ENCODE measurements at places on chromosomes 6 and 20. TPM values are rescaled to one million over a fixed set of nuclear protein-coding genes. Genes with fewer than 3 reads are reported as not detected.

FKBP1A gene
- 419 TPM for total RNA-seq

SGK2 gene
- total RNA-seq = not detected

DACT2 gene
- not detected for total RNA-seq

DNAH8 gene
- total RNA-seq = not detected

GRCh38 chr20:58817748-58818147 is 33.0 kb downstream of the GNAS-AS1 start:
- no peak for DNase-seq

GRCh38 chr6:49632727-49633126 is 3.9 kb downstream of the RHAG start:
- DNase-seq = no peak

- DNase-seq = no peak
Measured at GRCh38 chr6:5894357-5894756, 112.4 kb downstream of the NRN1 start.

DNA sequence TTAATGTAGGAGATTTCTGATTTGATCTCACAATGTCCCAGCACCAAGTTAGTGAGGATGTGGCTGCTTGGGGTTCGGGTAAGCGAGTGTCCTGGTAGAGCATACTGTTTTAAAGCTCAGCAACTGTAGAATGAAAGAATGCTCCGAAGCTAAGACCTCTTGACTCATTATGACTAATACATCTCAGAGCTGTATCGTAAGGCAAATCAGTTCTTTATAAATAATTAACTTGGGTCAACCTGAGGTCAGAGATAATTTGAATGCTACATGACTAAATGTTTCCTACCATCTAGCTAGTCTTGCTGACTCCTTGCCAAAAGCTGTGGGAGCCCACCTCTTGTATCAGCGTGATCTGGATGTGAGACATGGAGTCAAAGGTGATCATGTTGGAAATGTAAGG is 128.8 kb upstream of the PDE7B start:
- DNase-seq = peak; percentile 89

GRCh38 chr6:22613695-22614094 is 44.3 kb downstream of the HDGFL1 start:
- peak; percentile 55 for DNase-seq

- DNase-seq = no peak
Measured at GRCh38 chr6:165566088-165566828, 96.8 kb downstream of the PDE10A start.

GRCh38 chr6:135298455-135298854 is 117.3 kb downstream of the MYB start:
- no peak for DNase-seq

- DNase-seq = peak; percentile 47
Measured at GRCh38 chr6:87944541-87944954, 103.1 kb upstream of the SPACA1 start.

- DNase-seq = peak; percentile 95
Measured at GRCh38 chr20:2237059-2237458, 58.7 kb upstream of the TGM3 start.

DNA sequence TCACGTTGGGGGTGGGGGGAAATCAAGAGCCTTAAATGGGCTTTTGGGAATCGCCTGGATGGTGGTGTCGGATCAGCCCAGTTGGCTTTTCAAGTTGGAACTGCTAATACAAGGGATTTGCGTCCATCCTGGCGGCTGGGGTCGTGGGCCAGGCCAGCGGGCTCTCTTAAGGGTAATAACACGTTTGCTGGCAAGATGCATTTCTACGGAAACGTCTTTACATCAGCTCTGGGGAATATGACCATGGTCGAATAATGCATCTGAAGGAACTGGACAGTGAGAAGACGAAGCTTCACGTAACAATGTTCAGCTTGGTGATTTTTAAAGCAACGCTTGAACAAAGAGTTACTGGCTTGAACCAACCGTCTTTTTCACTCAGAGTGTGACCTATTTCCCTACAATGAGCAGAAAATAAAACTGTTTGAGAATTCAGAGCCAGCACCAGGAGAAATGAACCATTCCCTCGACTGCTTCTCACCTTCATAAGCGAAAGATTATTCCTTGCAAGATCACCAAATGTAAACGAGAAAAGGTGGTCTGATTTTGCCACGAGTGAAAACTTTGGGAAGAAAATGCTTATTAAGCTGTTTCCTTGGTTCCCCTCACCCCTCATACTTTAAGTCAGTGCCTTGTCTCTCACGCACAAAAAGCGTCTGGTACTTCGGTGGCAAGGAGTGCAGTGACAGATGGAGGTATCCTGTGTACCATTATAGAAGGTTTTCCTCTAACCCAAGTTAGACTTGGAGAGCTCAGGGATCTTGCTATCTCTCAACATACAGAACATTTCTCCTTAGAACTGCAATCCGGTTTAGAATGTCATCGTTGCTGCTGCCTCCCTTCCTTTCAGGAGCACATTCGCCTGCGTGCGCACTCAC is 1.4 kb upstream of the MARCKS start:
- no peak for DNase-seq

- peak; percentile 18 for DNase-seq
Measured at GRCh38 chr20:13771853-13772453, 12.8 kb downstream of the ESF1 start.

GRCh38 chr6:151012321-151013294 is 147.1 kb downstream of the MTHFD1L start:
- DNase-seq = no peak

DNA sequence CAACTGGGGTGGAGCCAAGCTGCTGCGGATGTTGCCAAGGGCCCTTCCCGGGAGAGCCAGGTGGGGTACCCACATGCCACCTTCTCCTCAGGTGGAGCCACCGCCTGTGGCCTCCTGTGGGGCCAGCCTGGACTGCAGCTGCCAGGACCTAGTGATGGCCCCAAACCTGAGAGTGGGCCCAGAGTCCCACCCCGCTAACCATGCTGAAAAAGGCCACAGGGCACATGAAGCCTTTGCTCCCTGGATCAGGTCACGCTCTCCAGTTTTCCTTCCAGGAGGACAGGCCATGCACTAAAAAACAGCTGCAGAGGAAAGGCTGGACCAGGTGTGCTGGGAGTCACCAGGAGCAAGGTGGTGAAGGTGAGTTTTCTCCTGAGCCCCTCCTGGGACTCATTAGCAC is 73.9 kb upstream of the SLC22A16 start:
- DNase-seq = no peak

DNA sequence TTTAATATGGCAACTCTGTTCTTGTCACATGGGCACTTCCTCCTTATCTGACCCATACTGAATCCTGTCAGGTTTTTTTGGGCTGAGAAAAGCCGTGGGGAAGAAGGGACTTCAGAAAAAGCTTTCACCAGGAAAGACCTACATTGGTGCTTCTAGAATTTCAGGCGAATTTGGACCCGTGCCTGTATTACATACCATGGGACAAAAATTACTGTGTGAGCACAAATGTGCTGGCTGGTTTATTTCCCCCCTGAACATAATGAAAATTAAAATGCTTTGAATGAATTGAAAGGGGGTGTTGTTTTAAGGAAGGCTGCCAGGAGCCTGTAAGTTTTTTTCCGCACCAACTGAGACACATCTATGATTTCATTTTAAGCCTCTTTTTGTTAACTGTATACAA is 29.6 kb downstream of the CAP2 start:
- no peak for DNase-seq

DNA sequence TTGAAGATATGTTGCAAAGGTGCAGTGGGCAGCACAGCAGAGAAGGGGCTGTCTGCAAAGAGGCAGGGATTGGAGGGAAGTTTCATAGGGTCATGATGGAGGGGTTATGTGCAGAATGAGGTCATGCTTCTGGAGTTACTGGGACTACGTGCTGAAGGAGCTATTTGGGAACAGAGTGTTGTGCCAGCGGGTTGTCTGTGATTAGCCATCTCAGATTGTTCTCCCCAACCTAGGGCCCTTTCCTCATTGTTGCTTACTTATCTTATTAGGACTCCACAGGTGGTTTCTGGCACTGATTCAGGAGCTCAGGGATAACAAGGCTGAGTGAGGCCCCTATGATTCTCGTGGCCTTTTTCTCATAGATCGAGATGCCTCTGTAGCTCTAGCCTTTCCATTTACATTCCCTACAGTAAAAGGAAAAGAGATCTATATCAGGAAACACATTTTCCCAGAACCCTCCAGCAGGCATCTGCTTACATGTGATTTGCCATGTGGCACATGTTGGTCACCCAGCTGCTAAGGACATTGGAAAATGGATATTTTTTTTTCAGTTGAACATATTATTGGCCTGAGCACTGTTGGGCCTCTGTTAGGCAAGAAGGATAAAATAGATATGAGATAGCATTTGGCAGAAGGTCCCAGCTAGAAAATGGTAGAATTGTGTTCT is 429.6 kb upstream of the PLCB4 start:
- DNase-seq = no peak

- DNase-seq = peak; percentile 28
Measured at GRCh38 chr6:136371959-136372358, 82.3 kb upstream of the BCLAF1 start.

DNA sequence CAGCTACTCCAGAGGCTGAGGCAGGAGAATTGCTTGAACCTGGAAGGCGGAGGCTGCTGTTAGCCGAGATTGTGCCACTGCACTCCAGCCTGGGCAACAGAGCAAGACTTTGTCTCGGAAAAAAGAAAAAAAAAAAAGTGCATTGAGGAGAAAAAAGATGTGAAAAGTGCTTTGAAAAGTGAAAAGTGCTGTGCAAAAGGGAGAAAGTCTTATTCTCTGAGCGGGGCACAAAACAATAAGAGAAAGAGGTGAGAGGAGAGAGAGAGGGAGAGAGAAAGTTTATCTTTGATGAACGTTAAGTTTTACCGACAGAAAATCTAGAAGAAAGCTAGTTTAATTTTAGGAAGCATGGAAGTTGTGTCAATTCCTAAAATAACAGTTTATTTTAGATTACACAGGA is 3.9 kb upstream of the PACSIN1 start:
- no peak for DNase-seq

- no peak for DNase-seq
Measured at GRCh38 chr6:73823046-73823735, 127.2 kb downstream of the CD109 start.

DNA sequence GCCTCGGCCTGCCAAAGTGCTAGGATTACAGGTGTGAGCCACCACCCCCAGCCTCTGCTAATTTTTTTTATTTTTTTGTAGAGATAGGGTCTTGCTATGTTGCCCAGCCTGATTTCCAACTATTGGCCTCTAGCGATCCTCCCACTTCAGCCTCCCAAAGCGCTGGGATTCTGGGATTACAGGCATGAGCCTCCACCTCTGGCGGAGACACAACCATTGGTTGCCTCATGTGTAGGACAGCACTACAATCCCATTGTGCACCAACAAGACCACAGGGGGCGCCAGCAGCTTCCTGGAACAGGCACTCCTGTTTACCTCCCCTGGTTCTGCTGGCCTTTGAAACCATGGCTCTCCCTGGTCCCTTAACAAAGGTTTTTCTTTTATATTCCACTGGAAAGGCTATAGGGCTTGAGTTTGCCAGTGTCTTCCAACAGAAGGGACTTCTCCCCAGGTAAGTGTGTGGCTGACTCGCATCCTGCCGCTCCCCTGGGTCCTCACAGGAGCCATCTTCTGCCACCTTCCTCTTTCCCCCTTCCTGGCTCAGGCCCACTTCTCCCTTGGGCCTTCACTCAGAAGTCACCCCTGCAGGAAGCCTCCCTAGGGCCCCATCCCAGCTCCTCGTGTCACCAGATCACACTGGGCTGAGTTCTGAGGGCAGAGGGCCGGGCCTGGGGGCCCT is 39.2 kb upstream of the TLDC2 start:
- peak; percentile 50 for DNase-seq

DNA sequence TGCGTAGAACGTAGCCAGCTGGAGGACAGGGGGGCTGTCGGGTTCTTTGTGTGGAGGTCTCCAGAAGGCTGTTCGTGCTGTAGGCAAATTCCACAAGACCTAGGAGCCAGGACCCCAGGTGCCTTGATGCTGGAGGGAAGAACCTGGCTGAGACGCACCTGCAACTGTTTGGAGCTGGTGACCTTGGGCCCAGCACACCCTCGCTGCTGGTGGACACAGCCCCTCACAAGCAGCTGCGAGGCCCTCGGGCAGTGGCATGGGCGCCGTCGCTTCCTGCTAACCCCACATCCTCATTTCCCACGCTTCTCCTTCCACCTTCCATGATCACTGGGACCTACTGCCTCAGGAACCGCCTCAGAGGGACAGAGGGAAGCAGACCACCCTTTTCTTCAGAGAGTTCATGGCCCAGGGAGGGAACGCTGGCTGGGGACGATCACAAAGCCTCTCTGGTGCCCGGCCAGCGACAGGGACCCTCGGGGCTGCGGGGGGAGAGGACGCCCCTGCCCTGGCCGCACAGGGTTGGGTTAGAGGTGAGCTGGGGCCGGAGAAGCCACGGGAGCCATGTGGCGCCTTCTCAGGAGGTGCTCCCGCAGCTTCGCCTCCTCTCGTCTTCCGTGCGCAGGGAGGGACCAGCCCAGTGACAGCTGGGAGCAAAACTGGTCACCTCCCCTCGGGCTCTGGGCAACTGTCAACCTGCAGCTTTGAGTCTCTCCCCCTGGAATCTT is 18.4 kb downstream of the DLL1 start:
- no peak for DNase-seq

DNA sequence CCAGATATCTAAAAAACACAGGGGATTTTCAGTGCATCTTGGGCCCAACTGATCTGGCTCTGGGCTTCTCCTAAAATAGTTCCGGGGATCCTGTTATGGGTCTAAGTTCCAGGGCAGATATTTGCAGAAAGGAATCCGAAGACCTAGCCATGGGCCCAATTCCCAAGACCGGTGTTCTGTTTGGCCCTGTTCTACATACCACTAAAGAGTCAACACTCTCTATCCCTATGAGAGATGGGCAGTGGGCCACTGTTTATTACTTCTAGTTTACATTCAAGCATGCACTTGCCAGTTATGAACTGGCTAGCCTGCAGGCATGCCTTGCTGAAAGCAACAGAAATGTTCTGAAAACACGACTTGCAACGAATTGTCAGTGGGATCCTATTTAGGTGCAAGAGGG is 87.4 kb upstream of the PLCB4 start:
- no peak for DNase-seq

DNA sequence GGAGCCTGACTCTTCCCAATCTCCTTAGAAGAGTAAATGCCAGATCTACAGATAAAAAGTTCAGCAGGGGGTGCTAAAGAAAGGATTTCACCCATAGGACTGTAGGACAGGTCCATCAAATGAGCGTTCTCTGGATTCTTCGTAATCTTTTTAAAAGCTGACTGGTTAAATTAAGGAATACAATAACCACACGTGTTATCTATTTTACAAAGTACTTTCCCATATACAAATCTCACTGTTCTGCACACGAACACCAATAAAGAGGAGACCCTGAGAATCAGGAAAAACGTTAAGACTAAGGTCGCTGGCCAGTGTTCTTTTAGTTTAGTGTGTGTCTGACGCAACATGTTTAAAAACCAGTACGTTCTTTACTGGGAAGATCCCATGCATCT is 542 bp downstream of the TUBE1 start:
- peak; percentile 56 for DNase-seq

DNA sequence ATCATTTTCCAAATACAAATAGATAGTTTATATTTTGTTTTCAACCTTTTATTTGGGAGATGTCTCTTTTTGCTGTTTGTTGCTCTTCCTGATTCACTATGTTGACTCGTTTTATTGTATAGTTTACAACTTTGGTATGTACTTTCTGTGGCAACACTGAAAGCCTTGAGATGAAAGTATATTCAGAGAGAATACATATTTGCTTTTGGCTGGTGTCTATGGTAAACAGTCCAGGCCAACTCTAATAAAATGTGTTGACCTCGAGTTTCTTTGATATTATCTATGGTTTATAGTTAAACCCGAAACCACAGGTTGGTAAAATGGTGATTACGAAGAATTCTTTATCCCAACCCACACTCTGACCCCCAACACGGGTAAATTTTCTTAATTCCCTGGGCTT is 919.6 kb upstream of the MAP3K7 start:
- DNase-seq = no peak
